NCI-H1417 treated with DMSO at 0.1 percent for 48 hours (cell line): ENCODE measurements at places on chromosomes 5 and 9.

DNA sequence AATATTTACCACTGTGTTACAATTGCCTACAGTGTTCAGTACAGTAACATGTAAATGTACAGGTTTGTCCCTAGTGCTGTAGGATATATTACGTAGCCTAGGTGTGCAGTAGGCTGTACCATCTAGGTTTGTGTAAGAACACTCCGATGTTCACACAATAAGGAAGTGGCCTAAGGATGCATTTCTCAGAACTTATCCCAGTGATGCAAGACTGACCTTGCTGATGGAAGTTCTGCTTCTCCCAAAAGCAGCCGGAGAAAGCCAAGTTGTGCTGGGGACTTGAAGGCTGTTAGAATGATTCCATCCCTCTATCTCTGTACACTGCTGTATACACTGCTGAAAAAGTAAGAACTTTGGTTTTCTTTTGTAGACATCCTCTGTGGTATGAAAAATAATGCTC lies 21.6 kb downstream of the NEUROG1 start:
- DNase-seq, result no peak

DNA sequence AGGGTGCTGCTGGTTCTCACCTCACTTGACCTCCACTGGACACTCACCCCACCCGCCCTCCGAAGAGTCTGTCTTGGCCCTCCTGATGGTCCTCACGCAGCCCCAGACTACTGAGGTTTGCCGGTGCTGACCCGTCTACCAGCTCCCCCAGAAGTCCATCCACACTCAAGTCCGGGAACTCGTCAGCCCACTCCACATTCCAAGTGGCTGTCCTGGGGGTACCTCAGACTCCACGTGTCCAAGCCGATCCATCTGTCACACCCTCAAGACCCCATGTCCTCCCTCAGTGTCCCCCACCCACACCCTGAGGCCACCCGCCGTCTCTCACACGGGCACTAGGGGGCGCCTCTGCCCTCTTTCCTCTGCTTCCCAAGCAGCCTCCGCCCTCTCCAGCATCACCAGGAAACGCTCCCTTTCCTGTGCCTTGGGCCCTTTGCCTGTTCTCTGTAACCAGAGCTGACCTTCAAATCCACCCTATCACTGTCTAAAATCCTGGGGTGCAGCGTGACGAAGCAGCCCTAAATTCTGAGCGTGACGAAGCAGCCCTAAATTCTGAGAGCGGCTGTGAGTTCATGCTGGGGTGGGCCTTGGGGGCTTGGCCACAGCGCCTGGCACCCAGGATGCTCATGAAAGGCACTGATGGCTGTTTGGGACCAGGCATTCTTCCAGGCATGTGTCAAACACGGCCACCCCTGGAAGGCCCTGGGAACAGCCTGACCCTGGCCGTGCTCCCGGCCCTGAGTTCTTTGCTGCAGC lies 95.7 kb downstream of the KCNT1 start:
- no peak for DNase-seq

GRCh38 chr5:24497145-24497544 lies 147.6 kb downstream of the CDH10 start:
- no peak for DNase-seq

DNA sequence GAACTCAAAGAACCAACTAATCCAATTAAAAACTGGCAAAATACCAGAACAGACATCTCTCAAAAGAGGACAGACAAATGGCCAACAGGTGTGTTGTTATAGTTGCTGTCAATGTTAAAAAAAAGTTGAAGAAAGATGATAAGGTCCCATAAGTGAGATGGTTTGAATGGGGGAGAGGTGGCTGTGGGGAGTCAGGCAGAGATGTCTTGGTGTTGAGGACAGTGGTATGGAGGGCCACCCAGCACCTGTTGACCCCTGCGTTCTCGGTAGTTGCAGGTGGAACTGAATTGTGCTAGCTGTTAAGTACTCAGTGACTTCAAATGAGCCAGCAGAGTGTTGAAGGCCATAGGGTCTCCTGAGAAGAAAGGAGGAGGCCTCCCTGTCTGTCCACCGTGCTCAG lies 55.9 kb upstream of the PITX1 start:
- no peak for DNase-seq

GRCh38 chr9:30524311-30524710 lies 1860.1 kb upstream of the ACO1 start:
- no peak for DNase-seq

DNA sequence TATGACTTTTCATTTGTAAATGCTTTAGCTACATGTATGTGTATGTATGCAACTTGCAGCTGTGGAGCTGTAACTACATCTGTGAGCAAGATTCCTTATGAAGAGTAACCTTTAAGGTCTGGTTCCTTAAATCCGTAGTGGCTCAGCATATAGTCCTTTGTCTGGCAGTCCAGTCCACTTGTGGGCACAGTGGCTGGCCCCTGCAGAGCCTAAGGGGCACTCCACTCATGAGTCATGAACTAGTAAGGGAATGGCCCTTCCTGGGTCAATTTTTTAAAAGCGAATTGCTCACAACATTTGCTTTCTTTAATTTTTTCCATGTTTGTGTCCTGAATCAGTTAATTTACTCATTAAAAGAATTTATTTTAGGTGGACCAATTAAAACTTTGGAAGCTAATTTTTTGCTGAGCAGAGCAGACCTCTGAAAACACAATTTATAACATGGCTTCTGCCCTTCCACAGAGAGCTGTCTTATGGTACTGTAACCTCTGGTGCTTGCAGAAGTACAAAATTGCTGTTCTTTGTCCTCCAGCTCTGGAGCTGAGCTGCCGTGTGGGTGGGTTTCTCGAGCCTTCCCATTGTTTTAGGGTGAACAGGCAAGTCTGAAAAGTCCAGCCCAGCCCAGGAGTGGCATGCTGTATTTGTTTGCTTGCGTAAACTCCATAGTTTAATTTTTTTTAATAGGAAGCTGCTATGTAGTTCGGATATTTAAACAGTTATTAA lies 110.1 kb downstream of the MVB12B start:
- no peak for DNase-seq

- DNase-seq, result no peak
These were observed 78.9 kb upstream of the PAPPA start for GRCh38 chr9:116074658-116075057.

GRCh38 chr5:42636425-42636824 lies 120.2 kb upstream of the CCDC152 start:
- no peak for DNase-seq

- DNase-seq, result no peak
These were observed 141.1 kb upstream of the C9orf72 start for GRCh38 chr9:27714388-27714787.

GRCh38 chr5:149664666-149665415 lies 65.3 kb upstream of the PPARGC1B start:
- DNase-seq, result no peak

- DNase-seq, result no peak
These were observed 669.2 kb upstream of the ACO1 start for GRCh38 chr9:31715250-31715649.

GRCh38 chr5:14588145-14588544 lies 6.6 kb downstream of the OTULINL start:
- no peak for DNase-seq

DNA sequence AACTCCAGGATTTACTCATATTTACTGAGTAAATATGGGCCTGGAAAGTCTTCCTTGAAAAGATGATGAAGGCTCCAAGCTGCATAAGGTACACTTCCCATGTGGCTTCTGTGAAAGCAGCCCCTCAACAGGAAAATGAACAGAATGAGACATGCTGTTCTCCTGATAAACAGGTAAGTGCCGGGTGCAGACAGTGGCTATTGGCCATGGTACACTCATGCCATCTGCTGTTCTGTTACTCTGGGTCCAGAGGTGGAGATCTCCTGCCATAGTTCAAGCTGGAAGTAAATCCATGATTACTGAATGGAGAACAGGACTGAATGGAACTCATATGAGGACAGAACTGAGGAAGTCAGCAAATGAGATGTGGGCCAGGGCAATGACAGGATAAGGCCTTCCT lies 103.6 kb downstream of the SLIT3 start:
- no peak for DNase-seq

GRCh38 chr9:34659592-34660253 lies 2.7 kb downstream of the CCL27 start:
- DNase-seq, result no peak

DNA sequence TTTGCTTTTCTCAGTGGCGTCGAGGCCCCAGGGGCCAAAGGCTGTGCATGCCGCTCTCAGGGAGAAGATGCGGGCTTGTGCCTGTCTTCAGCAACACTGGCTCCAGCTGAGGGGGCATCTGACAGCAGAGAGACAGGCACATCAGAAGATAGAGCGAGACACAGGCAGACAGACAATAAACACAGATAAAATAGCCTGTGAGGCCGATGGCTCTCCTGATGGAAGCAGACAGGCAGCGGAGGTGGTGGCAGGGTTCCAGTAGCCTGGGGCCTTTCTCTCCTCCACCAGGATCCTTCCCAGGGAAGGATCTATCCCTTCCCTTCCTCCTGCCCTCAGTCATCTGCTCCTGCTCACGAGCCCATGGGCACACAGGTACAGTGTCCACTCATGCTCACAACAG lies 16.6 kb upstream of the UNC5A start:
- DNase-seq, result no peak

GRCh38 chr9:114314881-114315722 lies 7.8 kb upstream of the ORM1 start:
- DNase-seq, result no peak

DNA sequence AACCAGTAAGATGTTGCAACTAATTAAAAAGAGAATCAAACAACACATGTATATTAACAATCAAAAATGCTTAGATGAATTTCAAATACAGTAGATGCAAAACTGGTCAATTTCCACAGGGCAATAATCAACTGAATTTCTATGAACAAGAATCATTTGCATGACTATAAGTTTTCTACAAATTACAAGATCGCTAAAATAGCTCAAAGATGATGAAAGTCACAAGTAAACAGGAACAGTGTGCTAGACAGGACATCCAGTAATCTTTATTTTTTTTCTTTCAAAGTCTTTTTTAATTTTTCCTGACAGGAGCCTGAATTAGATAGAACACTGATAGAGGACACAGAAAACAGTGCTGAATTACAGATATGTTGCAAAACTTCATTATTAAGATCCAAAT lies 608.2 kb upstream of the DAB2 start:
- DNase-seq, result no peak

- DNase-seq, result no peak
These were observed 12.3 kb downstream of the TLE4 start for GRCh38 chr9:79583952-79584654.

GRCh38 chr9:8278048-8278447 lies 478.5 kb upstream of the DMAC1 start:
- no peak for DNase-seq

- DNase-seq, result no peak
These were observed 546 bp downstream of the DNAJB5 start for GRCh38 chr9:34989946-34990635.

GRCh38 chr9:136847088-136847825 lies 2.0 kb upstream of the PHPT1 start:
- no peak for DNase-seq

DNA sequence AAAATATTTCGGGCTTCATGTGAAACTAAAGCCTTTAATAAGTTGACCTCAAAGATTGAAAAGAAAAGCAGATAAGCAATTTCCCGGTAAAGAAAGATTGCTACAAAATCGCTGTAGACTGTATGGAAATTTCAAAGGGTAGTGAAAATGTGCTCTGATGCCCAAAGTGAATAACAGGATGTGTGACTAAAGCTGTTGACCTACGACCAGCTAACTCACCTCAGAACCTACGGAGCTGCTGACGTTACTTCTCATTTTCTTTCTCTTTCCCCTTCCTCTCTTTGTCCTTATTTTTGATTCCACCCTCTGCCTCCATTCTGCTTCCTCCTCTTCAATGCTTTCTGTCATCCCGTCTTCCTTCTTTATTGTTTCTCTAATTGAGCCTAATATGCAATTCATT lies 103.2 kb downstream of the PDE4D start:
- no peak for DNase-seq

GRCh38 chr5:91956738-91957137 lies 573.6 kb upstream of the ARRDC3 start:
- no peak for DNase-seq

DNA sequence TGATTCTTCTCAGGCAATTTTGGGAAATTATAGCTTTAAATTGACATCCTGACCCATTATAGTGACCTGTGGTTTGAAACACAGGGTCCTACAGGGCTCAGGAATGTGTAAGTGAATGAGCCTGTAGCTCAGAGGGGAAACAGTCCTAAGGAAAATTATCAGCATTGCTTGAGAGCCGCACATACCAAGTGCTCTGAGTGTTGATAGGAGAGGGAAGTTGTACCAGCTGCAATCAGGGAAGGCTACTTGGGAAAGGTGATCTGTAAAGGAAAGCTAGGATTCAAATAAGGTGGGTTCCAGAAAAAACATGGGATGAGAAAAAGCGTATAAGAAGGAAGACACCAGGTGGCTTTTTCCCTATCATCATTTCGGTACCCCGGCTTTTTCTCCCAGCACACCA lies 4.4 kb upstream of the SLC25A51 start:
- no peak for DNase-seq

DNA sequence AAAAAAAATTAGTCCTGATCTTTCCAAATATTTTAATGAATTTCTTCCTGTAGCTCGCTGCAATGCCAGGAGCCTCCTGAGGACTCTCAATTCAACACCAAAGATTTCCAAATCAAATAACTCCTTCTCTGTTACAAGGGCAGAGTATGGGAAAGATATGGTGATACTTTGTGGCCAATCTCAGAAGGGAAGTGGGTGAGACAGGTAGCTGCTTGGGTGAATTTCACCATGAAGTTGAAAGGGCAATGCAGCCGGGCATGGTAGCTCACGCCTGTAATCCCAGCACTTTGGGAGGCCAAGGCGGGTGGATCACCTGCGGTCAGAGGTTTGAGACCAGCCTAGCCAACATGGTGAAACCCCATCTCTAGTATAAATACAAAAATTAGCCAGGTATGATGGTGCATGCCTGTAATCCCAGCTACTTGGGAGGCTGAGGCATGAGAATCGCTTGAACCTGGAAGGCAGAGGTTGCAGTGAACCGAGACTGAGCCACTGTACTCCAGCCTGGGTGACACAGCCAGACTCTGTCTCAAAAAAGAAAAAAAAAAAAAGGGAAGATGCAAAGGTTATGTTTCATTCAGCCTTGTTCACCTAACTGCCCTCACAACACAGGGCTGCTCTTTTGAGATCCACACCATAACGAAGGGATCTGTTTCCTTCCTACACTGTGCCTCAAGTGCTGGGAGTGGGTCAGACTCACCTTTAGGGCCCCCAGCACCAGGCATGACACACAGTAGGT lies 58.6 kb downstream of the PTPN3 start:
- DNase-seq, result no peak
